GM12878 (cell line): ENCODE measurements at places on chromosomes 4 and X. TPM values are rescaled to one million over a fixed set of nuclear protein-coding genes. Genes with fewer than 3 reads are reported as not detected.

DNA sequence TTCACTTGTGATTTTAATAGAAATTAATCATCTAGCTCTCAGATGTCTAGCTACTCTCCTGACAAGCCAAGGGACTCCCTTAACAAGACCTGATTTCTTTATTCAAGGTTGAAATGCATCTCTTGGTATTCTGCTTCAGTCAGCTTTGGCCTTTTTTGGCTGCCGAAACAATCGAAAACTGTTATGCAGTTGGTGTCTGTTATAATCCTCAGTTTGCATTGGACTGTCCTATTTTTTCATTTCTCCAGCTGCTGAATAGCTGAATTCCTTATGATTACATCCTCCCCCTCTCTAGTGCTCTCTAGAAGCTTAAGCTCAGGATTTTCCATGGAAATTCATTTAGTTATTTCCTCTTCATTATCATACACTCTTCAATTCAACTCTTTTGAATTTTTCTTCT lies 177.2 kb downstream of the TRIML1 start:
- no peak for DNase-seq
- no peaks in the 10 kb centered on the region for H3K36me3 ChIP-seq
- no peaks in the 10 kb centered on the region for H3K4me1 ChIP-seq
- H3K4me3 ChIP-seq = no peak overlapping the region
- no peaks in the 10 kb centered on the region for H3K27me3 ChIP-seq

DNA sequence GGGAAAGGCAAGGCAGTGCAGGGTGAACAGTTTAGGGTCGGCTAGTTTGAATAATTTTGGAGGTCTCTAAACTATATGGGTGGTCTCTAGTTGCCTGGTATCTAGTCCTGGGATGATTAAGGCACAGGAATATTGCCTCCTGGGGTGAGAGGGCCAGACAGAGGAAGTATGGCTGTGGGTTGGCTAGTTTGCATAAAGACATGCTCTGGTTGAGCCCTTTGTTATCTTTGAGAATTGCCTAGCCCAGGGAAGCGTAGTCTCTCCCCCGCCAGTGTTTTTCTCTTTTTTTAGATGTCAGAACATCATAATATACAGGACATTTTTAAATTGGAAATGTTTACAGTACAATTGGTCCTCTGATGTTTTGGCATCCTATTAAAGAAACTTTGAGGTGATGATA lies 163.5 kb downstream of the PWWP3B start:
- DNase-seq = no peak
- no peaks in the 10 kb centered on the region for H3K4me1 ChIP-seq
- H3K36me3 ChIP-seq = no peaks in the 10 kb centered on the region
- H3K27ac ChIP-seq = no peak overlapping the region
- H3K4me3 ChIP-seq = no peak overlapping the region
- no peaks in the 10 kb centered on the region for H3K27me3 ChIP-seq

DNA sequence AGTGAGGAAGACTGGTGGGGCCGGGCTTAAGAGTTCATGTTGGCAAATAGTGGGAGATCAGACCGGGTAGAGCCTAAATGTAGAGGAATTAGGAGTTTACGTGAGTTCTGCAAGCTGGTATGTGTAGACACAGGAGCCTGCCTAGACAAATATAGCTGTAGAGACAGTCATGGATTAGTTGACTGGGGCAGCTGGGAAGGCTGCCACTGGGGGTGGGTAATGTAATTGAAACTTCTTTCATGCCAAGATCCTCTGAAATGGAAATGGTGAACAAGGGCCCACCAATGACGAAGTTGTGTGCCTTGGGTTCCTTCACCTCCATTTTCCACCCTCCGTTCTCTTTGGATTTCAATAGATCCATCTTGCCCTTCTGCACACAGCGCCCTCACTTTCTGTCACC lies 11.9 kb upstream of the CAPN6 start:
- no peaks in the 10 kb centered on the region for H3K4me1 ChIP-seq
- no peak overlapping the region for H3K27ac ChIP-seq
- DNase-seq = no peak
- no peaks in the 10 kb centered on the region for H3K36me3 ChIP-seq

GRCh38 chr4:1538941-1539772 lies 132.9 kb upstream of the NKX1-1 start:
- DNase-seq = no peak
- H3K4me1 ChIP-seq = no peaks in the 10 kb centered on the region
- H3K4me3 ChIP-seq = no peak overlapping the region
- no peak overlapping the region for H3K27ac ChIP-seq
- H3K36me3 ChIP-seq = no peaks in the 10 kb centered on the region
- H3K27me3 ChIP-seq = no peaks in the 10 kb centered on the region

GRCh38 chrX:150509703-150510102 lies 58.7 kb upstream of the MTM1 start:
- no peak overlapping the region for H3K4me3 ChIP-seq
- no peaks in the 10 kb centered on the region for H3K36me3 ChIP-seq
- no peaks in the 10 kb centered on the region for H3K4me1 ChIP-seq
- no peak for DNase-seq

GRCh38 chr4:84614891-84615290 lies 32.0 kb downstream of the CDS1 start:
- H3K27ac ChIP-seq = no peak overlapping the region
- H3K4me1 ChIP-seq = no peaks in the 10 kb centered on the region
- H3K36me3 ChIP-seq = no peaks in the 10 kb centered on the region
- no peaks in the 10 kb centered on the region for H3K27me3 ChIP-seq
- DNase-seq = no peak
- no peak overlapping the region for H3K4me3 ChIP-seq

DNA sequence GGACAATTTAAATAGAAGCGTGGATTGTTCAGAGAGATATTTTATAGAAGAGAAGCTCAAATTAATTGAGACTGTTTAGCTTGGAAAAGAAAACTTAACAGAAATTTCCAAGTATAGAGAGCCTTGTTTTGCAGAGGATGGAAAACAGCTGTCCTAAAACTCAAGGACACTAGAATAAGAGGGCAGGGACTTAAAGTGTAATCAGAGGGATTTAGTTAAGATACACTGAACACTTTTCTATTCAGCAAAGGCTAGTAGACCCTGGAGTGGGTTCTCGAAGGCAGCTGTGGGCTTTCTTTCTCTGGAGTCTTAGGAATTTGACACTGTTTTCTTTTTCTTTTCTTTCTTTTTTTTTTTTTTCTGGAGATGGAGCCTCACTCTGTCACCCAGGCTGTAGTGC lies 92.7 kb upstream of the ARX start:
- H3K36me3 ChIP-seq = no peaks in the 10 kb centered on the region
- H3K27me3 ChIP-seq = no peaks in the 10 kb centered on the region
- no peaks in the 10 kb centered on the region for H3K4me1 ChIP-seq
- no peak overlapping the region for H3K4me3 ChIP-seq
- no peak for DNase-seq

DNA sequence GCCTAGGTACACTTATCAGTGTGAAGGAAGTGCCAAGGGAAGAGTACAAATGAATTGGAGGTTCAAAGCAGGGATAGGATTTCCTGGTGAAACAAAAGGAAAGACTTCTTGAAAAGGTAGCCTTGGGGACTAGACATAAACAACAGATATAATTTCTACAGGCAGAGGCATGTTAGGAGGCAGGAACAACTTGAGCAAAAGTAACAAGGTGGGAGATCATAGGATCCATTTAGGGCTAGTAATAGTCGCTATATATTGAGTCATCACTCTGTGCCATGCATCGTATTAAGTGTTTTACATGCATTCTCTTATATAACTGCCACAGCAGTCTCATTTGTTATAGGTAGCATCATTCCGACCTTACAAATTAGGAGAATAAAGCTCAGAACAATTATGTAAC lies 98.3 kb upstream of the EOLA2 start:
- no peaks in the 10 kb centered on the region for H3K27me3 ChIP-seq
- no peak overlapping the region for H3K4me3 ChIP-seq

Gene FAM241A
- total RNA-seq = 2.1 and 2.2 TPM in 2 replicates

Gene SPINK2
- total RNA-seq = not detected in 2 replicates

Gene ARSD
- 0.56 TPM in 2 replicates for total RNA-seq

Gene CPLX1
- 1.2 and 2.2 TPM in 2 replicates for total RNA-seq

Gene FGFBP2
- not detected in 2 replicates for total RNA-seq

Gene FAM47B
- not detected in 2 replicates for total RNA-seq
